Stromal cell of bone marrow (primary cell): ENCODE measurements at places on chromosomes 13 and 19.

GRCh38 chr13:35690581-35691207, 214.2 kb upstream of the MAB21L1 start:
- DNase-seq: no peak

- DNase-seq: no peak
Measured at GRCh38 chr13:42328672-42329071, 56.7 kb downstream of the AKAP11 start.

- peak; percentile 22 for DNase-seq
Measured at GRCh38 chr13:30422054-30422839, at the start of gene UBE2L5. Gene UBE2L5, plus strand, starts transcription at chr13:30422493. Its CDS starts 5,498 bp downstream, at chr13:30427991.

DNA sequence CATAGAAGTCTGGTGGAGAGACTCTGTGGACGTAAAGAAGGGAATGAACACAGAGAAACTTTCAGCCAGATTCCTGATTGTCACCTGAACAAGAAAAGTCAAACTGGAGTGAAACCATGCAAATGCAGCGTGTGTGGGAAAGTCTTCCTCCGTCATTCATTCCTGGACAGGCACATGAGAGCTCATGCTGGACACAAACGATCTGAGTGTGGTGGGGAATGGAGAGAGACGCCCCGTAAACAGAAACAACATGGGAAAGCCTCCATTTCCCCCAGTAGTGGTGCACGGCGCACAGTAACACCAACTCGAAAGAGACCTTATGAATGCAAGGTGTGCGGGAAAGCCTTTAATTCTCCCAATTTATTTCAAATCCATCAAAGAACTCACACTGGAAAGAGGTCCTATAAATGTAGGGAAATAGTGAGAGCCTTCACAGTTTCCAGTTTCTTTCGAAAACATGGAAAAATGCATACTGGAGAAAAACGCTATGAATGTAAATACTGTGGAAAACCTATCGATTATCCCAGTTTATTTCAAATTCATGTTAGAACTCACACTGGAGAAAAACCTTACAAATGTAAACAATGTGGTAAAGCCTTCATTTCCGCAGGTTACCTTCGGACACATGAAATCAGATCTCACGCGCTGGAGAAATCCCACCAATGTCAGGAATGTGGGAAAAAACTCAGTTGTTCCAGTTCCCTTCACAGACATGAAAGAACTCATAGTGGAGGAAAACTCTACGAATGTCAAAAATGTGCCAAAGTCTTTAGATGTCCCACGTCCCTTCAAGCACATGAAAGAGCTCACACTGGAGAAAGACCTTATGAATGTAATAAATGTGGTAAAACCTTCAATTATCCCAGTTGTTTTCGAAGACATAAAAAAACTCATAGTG, 10.8 kb downstream of the ZNF101 start:
- DNase-seq: no peak

DNA sequence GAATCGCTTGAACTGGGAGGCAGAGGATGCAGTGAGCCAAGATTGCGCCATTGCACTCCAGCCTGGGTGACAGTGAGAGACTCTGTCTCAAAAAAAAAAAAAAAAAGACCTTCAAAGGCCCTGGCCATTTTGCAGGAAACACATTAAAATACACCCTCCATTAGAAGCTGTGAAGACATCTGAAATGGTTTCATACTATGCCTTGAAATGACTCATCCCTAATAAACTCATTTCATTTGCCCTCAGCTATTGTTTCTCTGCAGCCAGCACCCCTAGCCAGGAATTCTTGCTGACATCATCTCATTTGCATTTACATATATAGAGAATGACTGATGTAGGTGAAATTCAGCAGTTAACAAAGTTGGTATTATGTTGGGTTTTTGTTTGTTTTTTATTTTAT, 8.7 kb downstream of the EML2 start:
- DNase-seq: peak; percentile 66

DNA sequence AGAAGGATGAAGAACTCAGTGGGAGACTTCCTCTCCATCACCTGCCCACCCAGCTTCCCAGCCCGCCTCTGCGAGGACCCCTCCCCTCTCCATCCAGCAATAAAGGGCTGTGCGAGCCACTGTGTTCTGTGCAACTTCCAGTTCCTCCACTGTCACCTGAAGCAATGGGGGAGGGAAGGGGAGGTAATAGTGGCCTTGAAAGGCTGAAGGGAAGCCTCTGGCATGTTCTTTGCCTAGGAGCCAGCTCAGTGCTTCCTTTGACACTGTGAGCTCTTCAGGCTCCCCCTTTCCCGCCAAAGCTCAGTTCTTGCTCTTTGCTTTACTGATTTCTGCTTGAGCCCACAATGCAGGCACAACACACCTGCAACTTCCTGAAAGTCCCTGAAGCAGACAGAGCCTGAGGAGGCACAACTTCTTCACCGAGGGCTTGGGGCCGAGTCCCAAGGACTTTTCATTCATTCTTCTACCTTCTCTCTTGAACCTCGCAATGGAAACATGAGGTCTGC, 73.2 kb upstream of the DOCK9 start:
- no peak for DNase-seq

DNA sequence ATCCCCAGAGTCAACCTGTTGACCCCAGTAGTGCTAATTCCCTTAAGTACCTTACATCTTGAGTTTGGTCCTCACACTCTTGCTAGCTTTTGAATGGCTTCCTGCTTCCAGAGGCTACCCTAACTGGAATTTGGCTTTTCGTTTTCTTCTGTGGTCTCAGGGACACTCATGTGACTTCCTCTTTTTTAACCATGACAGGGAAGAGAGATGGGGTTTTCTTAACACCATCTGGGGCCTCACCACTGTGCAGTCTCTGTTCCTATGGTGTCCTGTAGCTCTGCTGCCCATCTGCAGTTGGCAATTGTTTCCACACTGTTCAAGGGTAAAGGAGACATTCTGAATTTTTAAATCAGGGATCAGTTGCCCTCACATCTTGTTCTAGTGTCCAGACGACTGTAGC, 66.7 kb downstream of the SLC10A2 start:
- no peak for DNase-seq

DNA sequence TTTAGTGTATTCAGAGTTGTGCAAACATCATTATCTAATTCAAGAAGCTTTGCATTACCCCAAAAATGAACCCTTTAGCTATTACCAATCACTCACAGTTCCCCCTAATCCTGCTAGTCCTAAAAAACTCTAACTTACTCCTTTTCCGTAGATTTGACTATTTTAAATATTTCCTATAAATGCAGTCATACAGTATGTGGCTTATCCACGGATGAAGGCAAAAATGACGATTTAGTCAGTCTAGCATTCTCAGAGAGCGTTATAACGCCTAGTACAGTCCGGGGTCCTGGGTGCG, 587 bp upstream of the ZNF383 start:
- no peak for DNase-seq

DNA sequence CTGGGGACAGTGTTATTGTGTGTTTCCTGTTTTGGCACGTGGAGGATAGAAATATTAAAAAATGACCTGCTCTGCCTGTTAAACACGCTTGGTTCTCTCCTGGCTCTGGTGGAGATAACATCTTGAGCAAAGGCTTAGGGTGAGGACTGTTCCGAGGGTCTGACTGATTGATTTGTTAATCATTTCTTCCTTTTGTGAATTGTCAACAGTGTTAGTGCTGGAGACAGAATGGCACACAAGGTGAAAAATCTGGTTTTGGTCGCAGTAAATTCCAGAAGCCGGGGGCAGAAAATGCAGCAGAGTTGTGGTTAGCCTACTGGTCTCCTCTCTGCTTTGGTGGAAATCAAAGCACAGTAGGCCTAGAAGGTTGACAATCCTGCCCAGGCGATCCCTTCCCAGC, 163.6 kb downstream of the FGF9 start:
- no peak for DNase-seq

DNA sequence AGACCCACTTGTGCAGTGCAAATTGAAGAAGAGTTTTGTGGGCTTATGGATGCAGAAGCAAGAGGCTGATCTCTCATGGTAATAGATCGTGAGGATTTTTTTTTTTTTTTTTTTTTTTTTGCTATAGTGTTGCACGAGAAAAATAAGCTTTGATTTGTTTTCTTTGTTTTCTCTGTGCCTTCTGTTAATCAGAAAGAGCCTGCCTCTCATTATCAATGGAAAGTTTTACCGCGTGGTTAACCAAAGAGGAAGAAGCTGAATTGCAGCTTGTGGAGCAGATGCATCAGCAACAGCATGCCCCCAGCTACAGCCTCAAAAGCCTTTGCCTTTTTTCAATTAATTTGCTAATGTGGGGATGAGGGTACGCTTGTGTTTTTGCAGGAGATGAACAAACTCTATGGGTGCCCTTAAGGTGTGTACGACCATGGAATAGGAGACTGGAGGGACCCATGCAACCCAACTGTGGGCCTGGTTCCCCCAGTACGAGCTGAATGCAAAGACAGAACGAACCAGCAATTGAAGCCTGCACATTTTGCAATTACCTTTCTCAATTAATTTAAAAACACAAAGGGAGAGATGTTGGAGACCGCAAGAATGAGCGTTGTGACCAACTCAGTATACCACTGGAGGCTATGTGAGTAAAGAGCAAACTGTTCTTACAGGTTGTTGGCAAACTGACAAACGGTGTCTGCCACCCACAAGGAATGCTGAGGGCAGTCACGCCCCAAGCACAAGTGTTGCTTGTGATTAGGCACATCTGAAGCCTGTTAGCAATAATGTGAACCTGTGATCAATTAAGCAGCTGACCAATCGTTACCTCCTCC, 58.6 kb upstream of the SPRY2 start:
- no peak for DNase-seq

DNA sequence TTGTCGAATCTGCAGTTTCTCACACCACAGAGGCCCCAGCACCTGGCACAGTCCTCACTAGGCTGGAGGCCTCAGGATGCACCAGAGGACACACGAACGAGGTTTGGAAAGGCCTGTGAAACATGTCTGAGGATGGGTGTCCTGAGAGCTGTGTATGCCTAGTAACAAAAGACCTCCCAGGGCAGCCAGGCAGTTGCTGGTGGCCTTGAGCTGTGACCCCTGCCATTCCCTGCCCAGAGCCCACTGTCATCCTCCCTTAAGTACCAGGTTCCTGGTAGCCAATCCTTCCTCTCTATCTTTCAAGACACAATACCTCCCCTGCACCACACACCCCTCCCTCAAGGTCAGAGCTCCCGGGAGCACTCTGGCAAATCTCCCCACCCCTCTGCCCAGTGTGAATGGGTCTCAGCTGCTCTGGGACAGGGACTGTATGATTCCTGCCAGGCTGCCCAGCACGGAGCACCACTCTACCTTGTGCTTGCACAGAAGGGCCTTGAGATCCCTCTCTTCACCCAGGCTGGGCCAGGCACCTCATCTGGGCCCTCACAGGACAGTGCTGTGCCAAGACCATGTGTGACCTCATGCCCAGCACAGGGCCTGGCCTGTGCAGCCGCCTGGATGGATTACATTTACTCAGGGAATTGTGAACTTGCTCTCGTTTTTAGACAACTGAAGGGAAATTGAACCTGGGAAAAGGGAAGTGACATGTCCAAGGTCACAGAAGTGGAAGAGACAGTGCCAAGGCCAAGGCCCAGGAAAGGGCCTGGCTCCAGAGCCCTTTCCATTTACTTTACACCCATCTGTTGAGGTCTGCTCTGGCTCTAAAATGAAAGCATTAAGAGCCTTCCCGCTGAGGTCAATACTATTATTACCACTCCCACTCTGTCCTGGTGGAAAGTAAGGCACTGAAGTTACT, 2.2 kb downstream of the ZNF787 start:
- DNase-seq: no peak

DNA sequence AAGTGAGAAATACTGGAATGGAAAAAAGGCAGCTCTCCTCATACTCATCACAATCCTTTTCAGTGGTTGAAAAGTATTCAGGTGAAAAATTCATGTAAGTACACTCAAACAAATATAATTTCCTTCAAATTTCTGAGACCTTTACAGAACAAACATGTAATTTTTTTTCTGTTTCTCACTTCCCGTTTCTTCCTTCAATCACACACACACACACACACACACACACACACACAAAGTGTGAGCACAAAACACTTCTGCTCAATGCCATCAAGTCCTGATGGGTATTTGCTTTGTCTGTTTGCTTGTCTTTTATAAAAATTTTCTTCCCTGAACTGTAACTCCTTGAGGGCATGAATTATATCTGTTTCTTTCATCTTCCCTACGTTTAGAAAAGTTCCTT, 110.6 kb downstream of the LIG4 start:
- no peak for DNase-seq

DNA sequence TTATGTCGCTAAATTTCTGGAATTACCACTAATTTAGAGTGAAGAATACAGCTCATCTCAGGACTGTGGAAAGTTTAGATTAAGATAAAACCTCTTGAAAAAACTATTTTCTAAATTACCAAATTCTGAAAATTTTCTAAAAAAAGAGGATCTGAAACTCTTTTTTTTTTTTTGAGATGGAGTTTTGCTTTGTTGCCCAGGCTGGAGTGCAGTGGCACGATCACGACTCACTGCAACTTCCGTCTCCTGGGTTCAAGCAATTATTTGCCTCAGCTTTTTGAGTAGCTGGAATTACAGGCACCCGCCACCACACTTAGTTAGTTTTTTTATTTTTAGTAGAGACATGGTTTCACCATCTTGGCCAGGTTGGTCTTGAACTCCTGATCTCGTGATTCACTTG, 16.6 kb upstream of the ZNF253 start:
- no peak for DNase-seq

- no peak for DNase-seq
Measured at GRCh38 chr13:52394586-52394985, 11.4 kb downstream of the THSD1 start.

DNA sequence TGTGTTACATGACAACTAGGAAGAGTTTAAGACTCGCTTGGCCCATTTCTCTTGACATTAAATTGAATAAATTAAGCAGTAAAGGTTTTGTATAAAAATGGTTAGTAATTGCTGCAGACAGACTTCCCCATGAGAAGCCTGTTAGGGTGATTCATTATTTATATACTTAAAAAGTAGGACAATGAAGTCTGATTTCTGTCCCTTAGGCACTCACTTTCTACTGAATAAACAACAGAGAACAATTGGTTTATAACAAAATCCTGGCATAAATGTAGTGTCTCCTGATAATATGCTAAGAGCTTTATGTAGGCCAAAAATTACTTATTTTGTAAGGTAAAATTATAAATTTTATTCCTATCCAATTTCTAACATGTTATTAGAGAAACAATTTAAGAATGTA, 2138.5 kb upstream of the PCDH20 start:
- no peak for DNase-seq

DNA sequence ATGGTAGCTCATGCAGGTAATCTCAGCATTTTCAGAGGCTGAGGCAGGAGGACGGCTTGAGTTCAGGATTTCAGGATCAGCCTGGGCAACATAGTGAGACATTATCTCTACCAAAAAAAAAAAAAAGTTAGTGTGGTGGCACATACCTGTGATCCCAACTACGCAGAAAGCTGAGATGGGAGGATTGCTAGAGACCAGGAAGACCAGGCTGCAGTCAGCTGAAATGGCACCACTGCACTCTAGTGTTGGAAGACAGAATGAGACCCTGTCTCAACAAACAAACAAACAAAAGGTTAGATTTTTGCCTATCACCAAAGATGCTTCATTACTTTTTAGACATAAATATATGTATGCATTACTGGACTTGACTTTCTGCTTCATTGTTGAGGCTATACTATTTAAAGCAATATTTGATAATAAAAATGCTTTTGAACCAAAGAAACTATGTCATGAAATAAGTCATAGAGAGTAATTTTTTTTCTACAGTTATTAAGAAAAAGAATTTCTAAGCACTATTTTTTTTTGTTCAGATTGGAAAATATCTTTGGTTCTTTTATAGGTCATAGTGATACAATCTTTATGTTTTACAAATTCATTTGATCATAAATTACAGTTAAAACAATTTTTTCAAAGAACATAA, 1180.1 kb upstream of the ATXN8OS start:
- no peak for DNase-seq
